ENCODE measurements at places on chromosomes 5 and 9.

DNA sequence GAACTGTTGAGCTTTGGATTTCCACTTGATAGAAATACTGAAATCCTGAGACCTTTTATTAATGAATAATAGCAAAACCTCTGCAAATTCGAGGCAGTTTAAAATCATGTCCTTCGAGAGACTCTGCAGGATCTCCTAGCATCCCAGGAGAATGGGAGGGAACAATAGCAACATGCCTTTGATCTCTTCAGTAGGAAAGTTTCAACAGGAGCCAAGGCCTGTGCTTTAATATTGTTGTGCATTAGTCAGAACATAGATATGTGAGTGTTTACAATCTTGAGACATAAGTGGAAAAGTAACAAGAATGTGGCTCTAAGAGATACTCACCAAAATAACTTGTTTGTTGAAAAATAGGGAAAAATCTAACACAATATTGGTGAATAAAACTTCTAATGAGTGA, 83.3 kb upstream of the LHFPL2 start:
- DNase-seq = no peak

DNA sequence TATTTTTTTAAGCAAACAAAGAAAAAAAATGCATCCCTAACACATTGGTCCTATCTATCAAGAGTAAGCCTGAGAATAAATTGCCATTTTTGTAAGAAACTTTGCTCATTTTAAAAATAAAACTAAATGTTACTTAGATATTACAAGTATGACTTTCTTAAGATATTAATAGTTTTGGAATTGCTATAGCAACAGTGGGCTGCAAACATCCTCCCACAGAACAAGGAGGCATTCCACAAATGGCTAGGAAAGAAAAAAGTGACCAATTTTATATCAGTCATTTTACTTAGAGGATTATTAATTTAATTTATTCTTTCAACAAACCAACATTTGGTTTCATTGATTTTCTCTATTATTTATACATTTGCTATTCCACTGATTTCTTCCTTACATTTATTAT, 63.7 kb downstream of the LURAP1L start:
- no peak for DNase-seq

DNA sequence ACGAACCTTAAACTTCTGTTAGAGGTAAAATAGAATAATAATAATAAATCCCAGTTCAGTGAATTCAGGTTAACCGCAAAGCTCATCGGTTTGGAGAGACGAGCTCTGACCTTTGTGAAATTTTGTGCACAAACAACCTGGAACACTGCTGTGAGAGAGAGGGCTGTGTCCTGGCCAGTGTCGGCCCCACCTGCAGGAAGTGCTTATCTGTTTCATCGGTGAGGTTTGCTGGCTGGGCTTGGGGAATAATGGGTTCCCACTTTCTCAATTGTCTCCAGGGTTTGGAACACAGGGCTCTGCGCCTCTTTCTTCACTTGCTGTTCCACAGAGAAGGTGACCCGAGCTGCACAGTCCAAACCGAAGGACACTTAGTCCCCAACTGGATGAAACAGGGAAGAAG, 19.3 kb upstream of the CLPTM1L start:
- no peak for DNase-seq

DNA sequence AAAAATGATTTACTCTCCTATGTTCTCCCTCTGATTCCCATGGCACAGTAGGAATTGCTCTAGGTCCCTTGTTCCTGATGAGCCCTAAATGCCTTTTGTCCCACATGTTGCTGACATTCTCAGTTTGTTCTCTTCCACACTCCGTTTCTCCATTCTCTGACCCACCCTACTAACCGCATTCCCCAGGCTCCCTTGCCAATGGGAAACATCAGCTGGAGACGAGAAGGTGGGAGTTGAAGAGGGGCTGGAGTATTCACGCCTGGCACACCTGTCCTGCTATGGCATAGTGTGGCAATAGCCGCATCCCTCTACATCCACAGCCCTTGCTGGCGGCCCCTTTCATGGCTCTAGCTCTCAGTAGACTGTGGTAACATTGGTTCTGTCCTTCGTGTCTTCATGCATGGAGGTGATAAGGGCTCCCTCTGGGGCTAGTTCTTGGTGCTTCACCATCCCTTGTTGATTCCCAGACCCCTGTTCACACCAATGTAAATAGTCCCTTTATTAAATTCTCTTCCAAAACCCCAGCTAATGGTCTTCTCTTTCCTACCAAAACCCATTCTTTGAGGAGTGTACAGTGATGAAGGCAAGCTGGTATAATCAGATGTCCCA, 16.4 kb upstream of the ARL15 start:
- no peak for DNase-seq

DNA sequence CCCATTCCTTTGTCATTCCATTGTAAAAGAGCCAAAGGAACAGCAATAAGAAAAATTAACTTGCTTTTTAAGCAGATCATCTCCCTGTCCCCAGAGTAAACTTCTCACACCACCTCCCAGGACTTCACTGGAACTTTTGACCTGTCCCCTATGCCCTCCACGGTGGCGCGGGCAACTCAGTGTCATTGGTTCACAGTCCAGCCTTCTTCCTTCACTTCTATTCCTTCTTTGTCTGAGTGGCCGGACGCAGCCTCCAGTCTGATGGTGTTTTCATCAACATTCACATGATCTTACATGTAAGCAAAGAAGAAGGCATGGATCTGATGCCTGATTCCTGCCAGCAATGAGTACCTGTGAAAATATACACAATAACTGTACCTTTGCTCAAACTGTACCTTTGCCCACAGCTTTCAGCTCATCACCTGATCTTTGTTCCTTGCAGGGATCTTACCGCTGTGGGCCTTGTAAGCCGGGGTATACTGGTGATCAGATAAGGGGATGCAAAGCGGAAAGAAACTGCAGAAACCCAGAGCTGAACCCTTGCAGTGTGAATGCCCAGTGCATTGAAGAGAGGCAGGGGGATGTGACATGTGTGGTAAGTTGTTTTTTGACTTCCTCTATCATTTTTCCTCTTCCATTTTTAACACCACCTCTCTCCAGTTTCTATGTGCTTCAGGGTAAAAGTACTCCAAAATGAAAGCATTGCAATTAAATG, 32.5 kb downstream of the THBS4 start:
- DNase-seq = no peak

DNA sequence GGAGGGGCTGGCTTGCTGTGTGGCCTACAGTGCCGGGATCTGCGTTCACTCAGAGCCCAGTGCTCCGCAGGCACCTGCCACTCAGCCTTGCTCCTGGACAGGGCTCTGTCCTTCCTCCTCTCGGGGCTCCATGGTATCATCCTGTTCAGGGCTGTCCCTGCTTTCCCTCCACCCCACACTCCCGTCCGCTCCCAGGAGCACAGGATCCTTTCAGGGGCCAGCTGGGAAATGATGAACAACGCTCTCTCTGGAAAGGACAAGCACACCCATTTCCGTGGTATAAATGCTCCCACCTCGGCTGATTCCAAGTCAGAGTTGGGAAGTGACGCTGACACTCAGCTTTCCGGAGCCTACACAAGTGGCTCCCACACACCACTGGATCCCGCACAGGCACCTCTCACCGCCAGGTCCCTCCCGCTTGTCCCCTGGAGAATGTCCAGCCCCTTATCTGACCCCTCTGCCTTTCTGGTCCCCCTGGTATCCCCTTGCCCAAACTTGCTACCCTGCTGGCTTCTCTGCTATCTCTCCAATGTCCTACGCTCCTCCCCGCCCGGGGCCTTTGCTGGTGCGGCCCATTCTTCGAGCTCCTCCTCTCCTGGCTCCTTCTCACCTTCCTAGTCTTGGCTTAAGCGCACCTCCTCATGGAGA, 21.3 kb downstream of the HMCN2 start:
- DNase-seq = no peak

- DNase-seq = no peak
Measured at GRCh38 chr5:154761046-154761736, 6.0 kb downstream of the LARP1 start.

DNA sequence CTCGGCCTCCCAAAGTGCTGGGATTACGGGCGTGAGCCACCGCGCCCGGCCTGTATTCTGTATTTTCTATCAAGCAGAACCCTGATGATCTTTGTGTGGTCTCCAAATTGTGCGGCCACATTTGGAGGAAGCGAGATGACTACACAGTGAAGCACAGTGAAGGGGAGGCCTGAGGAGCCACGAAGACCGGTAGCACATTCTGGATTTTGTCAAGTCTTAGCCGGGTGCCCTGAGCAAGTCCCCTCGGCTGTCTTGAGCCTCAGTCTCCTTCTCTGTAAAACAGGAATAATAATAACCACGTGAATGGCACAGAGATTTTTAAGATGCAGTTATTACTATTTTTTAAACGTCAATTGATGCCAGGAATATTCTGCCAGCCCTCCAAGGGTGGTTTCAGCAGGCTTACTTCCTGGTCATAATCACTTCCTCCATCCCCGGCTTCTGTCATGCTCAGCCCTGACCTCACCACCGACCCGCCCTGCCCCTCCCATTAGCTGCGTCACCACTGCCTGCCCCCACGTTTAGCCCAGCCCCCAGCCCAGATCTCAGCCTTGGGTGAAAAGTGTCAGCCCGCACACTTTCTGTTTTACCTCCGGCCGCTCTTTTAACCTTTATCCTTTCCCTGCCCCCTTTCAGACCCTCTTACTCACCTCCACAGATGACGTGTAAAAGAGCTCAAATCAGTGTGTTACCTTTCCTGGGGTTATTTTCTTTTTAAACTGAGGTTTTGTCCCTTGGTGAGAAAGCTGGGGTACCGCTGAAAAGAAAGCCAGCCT, 27.0 kb upstream of the ERGIC1 start:
- DNase-seq = peak; percentile 92

DNA sequence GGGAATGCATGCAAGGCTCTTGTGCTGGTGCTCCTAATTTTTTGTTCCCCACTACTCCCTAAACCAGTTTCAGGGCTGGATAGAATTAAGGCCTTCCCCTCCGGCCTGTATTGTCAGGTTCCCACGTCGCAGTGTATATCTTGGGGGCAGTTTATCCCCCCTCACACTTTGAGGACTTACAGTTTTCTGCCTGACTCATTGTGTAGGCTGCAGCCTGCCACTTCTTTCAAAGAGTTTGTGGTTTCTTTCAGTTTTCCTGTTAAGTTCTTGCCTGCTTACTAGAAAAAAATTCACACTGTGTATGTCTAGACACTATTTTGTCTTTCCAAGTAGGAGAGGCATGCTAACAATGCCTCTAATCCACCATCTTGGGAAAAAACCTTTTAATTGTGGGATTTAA, 28.4 kb upstream of the BTNL3 start:
- no peak for DNase-seq

- no peak for DNase-seq
Measured at GRCh38 chr5:6572825-6573380, 59.9 kb downstream of the NSUN2 start.

- no peak for DNase-seq
Measured at GRCh38 chr5:12861886-12862654, 957.8 kb upstream of the CTNND2 start.

GRCh38 chr9:114386886-114387679, 699 bp downstream of the AKNA start:
- no peak for DNase-seq

- DNase-seq = no peak
Measured at GRCh38 chr5:139828207-139828895, 32.7 kb downstream of the PSD2 start.

GRCh38 chr5:173217626-173218397, 17.2 kb downstream of the NKX2-5 start:
- DNase-seq = no peak

DNA sequence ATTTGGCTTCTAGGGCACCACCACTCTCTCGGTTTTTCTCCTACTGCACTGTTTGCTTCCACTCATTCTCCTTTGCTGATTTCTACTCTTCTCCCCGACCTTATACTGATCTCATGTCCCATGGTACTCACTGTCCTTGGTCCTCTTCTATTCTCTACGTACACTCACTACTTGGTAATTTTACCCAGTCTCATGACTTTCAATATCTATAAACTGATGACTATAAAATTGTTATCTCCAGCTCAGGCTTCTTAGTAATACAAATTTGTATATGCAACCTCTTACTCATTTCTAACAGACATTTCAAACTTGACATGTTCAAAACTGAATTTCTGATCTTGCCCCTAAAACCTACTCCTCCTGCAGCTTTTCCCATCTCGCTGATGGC, 4.1 kb downstream of the RAPGEF6 start:
- no peak for DNase-seq

GRCh38 chr9:97895695-97896332, 26.5 kb downstream of the TRMO start:
- DNase-seq = no peak

DNA sequence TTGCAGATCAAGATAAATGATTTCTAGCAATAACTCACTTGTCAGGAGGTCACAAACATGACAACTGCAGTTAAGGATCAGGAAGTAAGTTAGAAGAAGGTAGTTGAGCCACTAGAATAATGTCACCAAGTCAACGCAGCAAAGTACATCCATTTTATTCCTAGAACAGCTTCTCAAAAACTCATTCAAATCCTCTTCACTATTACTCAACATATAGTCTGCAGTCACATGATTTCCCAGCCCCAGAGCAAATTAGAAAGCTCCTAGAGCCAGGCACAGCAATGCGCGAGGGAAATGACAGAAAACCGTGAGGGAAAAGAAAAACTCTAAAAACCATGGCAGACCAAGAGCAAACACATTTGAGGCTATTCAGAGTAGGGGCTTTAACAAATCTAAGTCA, 49.9 kb upstream of the ZNF622 start:
- no peak for DNase-seq

GRCh38 chr9:129995409-129996160, 47.4 kb downstream of the FNBP1 start:
- DNase-seq = no peak

GRCh38 chr5:15290953-15291352, 209.0 kb upstream of the FBXL7 start:
- DNase-seq = no peak

GRCh38 chr9:136093346-136093986, 1.6 kb downstream of the NACC2 start:
- DNase-seq = no peak

DNA sequence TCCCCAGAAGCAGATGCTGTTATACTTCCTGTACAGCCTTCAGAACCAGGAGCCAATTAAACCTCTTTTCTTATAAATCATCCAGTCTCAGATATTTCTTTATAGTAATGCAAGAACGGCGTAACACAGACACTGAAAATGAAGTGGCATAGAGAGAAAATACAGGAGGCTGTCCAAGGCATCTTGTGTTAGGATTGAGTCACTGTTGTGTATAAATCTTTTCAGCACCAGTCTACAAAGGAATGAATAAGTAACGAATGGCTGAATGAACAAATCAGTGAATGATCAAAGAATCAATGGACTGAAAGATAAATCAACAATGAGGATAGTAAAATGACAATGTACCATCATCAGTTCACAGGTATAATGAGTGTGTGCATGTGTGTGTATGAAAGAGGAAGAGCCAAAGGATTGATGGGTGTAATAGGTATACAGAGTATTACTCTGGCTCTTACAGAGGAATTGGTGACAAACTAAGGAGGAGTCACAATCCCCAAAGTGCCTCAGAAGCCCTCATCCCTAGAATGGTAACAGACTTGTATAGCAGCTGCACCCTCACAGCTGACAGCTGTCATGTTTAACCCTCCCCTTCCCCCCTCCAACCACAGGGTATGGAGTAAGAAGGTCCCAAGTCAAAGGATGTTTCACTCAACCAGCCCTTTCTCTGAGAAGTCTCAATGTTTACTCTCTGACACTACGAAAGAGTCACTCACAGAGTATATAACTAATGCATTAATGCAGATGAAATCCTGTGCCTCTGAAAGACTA, 29.8 kb upstream of the MIER3 start:
- DNase-seq = no peak

Measured in stimulated activated CD4-positive, alpha-beta T cell treated with anti-CD3 and anti-CD28 coated beads, Interleukin-4, amount 100 ng/mL, for 48 hours (primary cell).